ENCODE measurements at places on chromosomes 7 and 10. TPM values are rescaled to one million over a fixed set of nuclear protein-coding genes. Genes with fewer than 3 reads are reported as not detected.

The UTF1 gene
- total RNA-seq, result 0.31 TPM

DNA sequence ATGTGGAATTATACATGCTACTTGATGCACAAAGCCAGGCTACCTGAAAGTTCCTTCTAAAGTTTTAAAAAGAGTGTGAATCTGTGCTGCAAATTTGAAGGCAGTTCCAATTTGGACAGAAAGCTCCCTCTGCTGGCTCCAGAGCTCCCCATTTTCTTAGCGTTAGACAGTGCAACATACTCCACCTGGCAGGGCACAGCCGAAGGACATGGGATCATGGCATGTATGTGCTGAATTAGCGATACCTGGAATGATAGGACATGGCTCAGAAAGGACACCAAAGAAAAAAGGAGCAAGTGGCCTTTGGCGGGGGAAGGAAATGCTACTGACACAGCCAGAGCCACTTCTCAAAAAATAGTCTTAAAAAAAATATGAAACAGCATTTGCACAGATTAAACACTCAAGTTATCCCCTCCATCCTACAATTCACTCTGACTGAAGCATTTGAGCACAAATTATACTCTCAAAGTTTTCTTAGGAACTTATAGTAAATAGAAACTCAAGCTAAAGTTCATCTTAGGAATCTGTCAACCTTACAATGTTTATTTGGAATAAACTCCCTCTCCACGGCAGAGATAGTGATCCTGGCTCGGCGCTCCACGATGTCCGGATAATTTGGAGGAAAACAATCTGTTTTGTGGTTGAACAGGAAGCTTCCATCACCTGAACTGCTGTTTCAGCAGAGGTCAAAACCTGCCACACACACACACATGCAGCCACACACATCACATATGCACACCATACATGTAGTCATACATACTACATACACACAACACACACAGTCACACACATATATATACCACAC, 80.0 kb downstream of the C7orf25 start:
- no peaks in the 10 kb centered on the region for H3K27me3 ChIP-seq
- H3K4me1 ChIP-seq, result no peaks in the 10 kb centered on the region

DNA sequence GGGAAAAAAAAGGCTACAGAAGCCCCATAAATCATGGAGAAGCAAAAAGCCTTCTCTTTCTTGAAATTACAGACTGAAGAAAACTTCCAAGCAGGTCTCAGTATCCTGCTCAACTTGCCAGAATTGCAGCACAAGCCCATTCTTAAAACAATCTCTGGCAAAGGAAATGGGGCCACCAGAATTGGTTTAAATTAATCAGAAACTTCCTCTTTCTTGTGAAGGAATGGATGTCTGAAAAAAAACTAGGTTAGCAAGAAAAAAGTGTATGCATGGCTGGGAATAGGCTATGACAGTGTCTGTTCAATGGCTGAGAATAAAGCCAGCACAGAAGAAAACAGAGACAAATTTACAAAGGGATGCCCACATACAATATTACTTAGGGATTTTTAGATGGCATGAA, 59.1 kb downstream of the TFEC start:
- no peaks in the 10 kb centered on the region for H3K36me3 ChIP-seq
- H3K4me3 ChIP-seq, result no peak overlapping the region
- H3K4me1 ChIP-seq, result no peaks in the 10 kb centered on the region
- no peak overlapping the region for H3K27ac ChIP-seq
- H3K27me3 ChIP-seq, result no peaks in the 10 kb centered on the region

The ZNF503 gene
- 1.2 TPM for total RNA-seq

Data from natural killer cell (primary cell).